NK-92 treated with Interleukin-12 subunit alpha and Interleukin-12 subunit beta, amount 100 ng/mL, for 24 hours (cell line): ENCODE measurements at places on chromosomes 12 and 14.

- DNase-seq, result no peak
These were observed 17.8 kb downstream of the ACSS3 start for GRCh38 chr12:81095501-81096232.

- no peak for DNase-seq
These were observed 19.5 kb downstream of the KRT76 start for GRCh38 chr12:52757449-52758176.

GRCh38 chr14:66709291-66709690 is 201.3 kb downstream of the GPHN start:
- no peak for DNase-seq

DNA sequence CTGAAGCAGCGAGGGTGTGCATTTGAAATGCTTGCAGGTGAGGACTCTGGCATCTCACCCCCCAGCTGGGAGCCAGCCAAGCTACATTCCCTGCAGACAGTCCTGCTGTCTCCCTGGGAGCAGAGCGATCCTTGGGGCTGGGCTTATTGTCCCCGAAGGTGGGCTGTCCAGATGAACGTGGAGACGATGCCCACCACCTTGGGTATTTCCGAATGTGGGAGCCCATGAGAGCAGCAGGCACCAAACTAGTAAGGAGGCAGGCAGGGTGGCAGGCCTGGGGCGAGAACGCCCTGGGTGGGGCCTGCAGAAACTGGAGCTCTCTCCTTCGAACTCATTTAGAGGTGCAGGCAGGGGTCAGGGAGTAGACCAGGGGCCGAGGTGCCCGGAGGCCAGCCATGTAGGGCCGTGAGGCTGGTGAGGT is 18.5 kb downstream of the ZBTB42 start:
- DNase-seq, result no peak

GRCh38 chr12:71694099-71694820 is 8.4 kb downstream of the TMEM19 start:
- no peak for DNase-seq

DNA sequence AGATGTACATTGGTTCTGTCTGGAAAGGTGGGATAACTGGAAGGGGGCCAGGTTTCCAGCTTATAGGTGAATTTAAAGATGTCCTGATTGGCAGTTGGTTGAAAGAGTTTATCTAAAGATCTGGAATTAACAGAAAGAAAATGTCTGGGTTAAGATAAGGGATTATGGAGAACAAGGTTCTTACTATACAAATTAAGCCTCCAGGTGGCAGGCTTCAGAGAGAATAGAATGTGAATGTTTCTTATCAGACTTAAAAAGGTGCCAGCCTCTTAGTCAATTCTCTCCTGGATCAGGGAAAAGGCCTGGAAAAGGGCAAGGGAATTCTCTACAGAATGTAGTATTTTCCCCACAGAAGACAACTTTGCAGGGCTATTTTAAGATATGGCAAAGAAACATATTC is 53.1 kb downstream of the CNTN1 start:
- DNase-seq, result no peak

DNA sequence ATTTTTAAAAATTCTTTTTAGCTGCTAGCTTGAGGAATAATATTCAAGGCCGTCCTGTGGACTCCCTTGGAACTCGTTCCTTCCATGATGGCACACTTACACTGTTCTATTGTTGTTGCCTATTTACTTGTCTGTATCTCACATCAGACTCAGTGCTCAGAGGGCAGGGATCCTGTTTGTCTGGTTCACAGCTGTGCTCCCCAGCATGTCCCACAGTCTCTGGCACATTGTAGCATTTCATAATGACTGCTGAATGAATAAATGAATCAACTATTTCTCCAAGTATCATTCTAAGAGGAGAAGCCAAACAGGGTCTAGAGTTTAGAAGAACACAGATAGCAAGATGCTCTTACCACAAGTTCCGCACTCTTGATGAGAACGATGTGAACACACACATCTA is 48.0 kb downstream of the NTN4 start:
- DNase-seq, result no peak

- DNase-seq, result peak; percentile 2
These were observed 196.3 kb downstream of the PAX9 start for GRCh38 chr14:36857842-36858445.

DNA sequence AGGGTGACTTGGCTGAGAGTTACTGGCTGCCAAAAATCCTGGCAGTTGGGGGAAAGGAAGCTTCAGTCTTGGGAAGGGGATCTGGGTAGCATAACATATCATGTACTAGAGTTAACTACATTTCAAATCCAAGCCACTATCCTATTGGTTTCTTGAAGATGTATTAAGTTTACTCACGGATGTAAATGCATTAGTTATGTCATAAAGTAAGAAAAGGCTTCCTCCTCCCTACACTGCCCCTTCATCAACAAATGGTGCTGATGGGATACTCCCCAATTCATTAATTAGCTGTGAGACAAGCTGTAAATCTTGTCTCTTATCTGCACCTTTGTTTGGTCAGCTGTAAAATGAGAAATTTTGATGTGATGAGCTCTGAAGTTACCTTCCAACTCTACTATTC is 150.1 kb upstream of the SOX5 start:
- DNase-seq, result no peak

GRCh38 chr14:67575684-67576083 is 24.4 kb downstream of the PIGH start:
- no peak for DNase-seq

DNA sequence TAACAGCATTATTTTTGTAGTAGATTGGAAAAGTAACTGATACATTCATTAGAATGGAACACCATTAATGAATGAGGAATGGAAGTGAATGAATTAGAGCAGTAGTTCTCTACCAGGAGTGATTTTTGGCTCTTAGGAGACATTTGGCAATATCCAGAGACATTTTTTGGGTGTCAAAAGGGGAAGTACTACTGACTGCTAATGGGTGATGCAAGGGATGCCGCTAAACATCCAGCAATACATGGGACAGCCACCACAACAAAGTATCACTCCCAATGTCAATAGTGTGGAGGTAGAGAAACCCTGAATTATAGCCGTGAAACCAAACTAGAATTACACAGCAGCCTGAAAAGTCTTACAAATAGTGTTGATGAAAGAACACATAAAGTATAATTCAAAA is 1.5 kb downstream of the CHURC1 start:
- no peak for DNase-seq

DNA sequence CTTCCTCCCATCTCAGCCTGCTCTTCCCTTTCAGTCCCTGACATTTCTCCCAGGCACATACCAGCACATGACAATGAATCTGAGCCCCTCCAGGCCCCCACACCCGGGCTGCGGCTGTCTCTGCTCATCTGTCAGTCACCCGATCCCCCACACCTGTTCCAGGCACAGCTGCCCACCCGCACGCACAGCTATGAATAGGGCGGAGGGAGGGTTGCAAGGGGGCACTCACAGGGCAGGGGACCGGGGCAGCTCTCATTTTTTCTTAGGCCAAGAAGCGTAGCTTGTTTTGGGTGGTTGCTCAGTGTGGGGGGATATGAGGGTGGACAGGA is 43.7 kb upstream of the TSPAN9 start:
- no peak for DNase-seq

- DNase-seq, result no peak
These were observed 1.4 kb upstream of the KERA start for GRCh38 chr12:91059211-91059610.

- DNase-seq, result no peak
These were observed 25.8 kb downstream of the SNRNP35 start for GRCh38 chr12:123483602-123484248.

GRCh38 chr14:102375119-102375518 is 12.4 kb downstream of the TECPR2 start:
- DNase-seq, result no peak

- DNase-seq, result no peak
These were observed 10.3 kb downstream of the WASHC3 start for GRCh38 chr12:102051431-102051965.

DNA sequence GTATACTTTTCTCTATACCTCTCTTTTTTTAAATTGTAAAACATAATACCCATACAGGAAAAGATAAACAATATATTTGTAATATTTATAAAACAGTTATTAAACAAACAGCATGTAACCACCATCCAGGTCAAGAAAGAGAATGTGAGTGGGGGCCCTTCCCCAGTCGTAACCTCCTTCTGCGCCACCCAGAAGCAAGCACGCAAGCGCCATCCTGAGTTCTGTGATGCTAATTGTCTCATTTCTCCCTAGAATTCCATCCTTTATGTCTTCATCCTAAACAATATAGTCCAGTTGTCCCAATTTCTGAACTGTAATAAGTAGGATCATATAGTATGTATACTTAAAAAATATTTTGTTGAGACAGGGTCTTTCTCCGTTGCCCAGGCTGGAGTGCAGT is 129.5 kb downstream of the EXOC5 start:
- DNase-seq, result no peak

DNA sequence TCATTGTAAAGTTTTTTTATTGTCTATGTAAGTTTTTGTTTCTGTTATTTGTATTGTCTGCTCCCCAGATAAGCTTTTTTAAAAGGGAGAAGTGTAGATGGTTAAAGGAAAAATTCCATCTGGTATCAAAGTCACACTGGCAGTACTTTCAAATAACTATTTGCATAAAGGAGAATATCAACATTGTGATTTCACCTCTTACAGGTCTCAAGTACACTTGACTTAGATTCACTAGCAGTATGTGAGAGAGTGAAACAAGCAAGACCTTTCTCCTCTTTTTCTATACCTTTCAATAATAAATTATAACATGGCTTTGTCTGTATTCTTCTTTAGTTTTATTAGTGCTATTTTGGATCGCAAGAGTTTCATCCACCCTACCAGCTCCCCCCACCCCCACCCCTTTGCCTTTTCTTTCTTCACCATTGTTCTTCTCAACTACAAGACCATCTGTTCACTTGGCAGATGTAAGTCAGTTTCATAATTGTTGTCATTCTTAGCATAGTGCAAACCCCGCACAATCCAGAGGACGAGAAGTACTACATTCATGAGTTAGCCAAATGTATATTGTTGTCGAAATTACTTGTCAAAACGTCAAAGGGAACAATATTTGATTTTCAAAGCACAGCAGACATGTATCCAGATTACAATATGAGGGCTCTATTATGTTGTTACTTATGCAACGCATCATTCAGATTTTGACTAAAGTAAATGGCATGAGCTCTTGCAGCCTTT is 602.7 kb upstream of the FLRT2 start:
- DNase-seq, result no peak

- DNase-seq, result no peak
These were observed 1.9 kb downstream of the TRIM9 start for GRCh38 chr14:51092965-51093364.

DNA sequence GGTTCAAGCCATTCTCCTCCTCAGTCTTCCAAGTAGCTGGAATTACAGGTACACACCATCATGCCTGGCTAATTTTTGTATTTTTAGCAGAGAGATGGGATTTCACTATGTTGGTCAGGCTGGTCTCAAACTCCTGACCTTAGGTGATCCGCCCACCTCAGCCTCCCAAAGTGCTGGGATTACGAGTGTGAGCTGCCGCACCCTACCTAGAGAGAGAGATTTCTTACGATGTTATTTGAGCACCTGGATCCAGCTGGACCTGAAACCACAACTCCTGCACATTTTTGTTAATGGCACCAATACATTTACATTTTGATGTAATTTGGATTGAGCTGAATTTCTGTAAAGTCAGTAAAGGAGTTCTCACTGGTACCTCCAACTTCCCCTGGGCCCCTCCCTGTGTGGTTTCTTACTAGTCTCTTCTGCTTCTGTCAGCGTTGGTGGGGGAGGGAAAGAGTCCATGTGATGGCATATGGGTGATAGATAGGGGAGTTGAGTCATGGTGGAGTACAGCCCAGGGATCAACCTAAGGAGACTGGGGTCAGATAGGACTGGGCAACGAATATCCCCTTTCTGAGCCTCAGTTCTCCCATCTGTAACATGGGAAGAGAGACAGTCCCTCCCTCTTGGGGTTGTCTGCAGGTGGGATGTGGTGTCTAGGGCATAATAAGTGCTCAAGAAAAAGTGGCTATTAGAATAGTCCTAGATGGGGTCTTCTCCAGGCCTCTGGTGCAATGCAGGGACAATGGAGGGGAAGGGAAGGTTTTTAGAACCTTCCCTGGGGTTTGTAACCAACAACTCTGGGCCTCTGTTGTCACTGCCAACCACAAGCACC is 83.3 kb upstream of the MED13L start:
- DNase-seq, result no peak
